ENCODE measurements at places on chromosomes 6 and 20. TPM values are rescaled to one million over a fixed set of nuclear protein-coding genes. Genes with fewer than 3 reads are reported as not detected.

KCNK16 gene
- not detected for total RNA-seq

FOXF2 gene
- not detected for total RNA-seq

WFDC13 gene
- total RNA-seq: not detected

ESF1 gene
- total RNA-seq: 4.5 TPM

DNA sequence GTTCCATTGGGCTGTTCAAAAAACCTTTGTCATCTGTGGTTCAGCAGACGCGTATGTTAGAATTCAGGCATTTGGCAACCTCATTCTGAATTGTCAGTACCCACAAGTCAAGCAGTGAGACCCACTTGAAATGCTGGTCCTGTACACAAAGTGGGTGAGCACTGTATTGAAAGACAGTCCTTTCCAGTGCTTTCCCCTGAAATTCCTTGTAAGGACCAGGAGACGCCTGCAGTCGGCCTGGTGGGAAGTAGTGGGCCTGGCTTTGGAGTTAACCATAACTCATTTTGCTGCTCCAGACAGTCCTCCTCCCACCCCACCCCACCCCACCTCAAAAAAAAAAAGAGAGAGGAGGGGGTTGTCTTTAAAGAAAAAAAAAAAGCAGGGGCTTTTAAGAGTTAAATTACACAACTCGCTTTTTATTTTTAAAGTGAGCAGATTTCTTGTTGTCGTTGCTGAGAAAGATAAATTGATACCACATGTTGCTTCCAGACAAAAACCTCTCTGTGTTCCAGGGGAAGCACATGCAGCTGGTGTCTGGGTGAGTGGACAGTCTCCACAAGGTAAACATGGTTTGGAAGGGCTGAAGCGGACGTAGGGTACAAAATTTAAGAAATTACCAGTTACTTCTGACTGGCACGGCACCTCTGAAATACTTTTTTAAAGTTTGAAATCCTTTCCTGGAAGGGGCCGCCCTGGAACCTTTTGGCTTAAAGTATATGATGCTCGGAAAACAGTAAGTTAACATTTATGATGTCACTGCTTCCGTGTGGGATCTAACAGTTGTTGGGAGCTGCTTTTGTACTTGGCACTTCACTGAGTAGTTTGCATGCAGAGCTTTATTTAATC is 95.3 kb downstream of the FOXO3 start:
- DNase-seq: no peak

GHRH gene
- not detected for total RNA-seq

LY6G6F gene
- not detected for total RNA-seq

GPR6 gene
- not detected for total RNA-seq

GRCh38 chr20:2972126-2972525 is 71.3 kb upstream of the GNRH2 start:
- no peak for DNase-seq

- no peak for DNase-seq
Measured at GRCh38 chr6:166779963-166780683, 153.1 kb upstream of the RPS6KA2 start.

DNA sequence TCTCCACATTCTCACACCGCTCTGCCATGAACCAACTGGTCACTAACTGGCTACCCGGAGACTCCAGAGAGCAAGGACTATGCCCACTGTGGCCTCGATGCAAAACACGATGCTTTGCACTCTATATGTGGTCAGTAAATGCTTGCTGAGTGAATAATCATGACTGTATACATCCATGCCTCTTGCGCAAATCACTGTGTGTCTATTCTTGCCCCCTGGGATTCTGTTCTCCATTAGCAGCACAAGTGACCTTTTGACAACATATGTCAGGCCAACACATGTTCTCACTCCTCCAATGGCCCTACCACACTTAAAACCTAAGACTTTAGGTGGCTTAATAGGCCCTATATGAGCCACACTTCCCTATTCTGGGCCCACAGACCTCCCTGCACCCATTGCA is 16.9 kb downstream of the KIF16B start:
- DNase-seq: no peak

DNA sequence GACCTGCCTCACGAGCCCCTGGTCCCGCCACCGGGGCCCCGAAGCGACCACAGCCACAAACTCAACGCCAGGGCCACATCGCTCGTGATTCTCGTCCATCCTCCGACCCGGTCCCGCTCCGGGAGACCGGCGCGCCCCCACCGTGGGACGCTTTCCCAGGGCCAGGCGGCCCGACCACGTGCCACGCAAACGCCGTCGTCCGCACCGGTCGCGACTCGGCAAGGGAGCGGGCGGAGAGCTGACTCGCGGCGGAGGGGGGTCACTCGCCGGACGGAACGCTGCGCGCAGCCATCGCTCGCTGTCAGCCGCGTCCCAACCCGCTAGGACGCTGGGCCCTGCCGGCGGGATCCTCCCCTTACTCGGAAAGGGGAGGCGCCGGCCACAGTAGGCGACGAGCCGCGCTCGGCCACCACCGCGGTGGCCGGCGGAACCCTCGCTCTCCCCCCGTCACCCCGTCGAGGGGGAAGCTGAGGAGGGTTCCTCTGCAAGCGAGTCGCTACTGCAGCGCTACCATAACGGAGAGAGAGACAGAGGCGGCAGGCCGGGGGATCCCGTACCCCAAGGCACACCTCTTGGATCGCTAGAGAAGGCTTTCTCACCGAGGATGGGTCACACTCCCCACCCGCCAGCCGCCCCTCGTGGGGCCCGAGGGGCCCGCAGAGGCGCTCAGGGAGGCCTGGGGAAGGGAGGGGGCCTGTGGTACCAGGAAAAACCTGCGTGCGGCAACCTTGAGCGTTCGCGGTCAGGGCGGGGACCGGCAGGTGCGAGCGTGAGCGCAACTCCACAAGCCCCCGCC is 511.8 kb upstream of the ZNF337 start:
- DNase-seq: no peak

DNA sequence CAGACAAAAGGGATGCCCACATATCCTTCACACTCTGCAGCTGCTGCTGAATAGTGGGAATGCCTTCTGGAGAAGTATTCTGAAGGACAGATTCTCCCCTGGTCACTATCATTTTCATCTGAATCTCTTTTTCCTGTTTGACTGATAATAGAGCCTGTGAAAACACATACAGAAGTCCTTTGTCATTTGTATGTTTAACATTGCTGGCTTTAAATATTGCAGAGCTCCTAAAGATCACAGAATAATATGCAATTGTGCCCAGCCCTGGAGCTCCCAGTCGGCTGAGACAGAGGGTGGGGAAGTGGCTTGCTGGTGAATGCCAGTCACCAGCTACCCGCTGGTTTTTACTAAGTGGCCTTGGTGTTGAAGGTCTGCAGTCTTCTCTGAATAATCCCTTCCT is 272.3 kb downstream of the SYNE1 start:
- DNase-seq: no peak

Measured in dermis microvascular lymphatic vessel endothelial cell (primary cell).